ENCODE measurements at places on chromosomes 7 and 10.

DNA sequence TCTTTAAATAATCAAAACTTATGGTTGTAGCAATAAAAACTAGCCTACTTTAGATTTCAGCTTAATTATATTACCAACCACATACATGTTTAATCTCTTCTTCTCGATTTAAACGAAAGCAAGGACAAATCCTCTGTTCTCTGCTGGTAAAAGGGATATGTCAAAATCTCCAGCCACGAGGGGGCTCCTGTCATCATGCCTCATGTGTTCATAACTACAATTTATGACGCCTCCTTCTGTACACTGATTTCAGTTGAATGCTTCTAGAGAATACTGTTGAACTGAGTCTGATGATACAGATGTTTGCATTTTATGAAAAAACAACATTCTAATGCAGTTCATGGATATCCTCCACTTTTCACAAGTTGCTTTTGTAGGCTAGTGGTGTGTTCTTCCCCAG, 220.0 kb upstream of the DPP6 start:
- no peak for DNase-seq

- DNase-seq: no peak
These were observed 258.0 kb upstream of the LYZL1 start for GRCh38 chr10:29030900-29031299.

- DNase-seq: peak; percentile 72
These were observed 1.1 kb downstream of the ZNF777 start for GRCh38 chr7:149459540-149460452.

- DNase-seq: no peak
These were observed 14.5 kb downstream of the FAM24B start for GRCh38 chr10:122864901-122865300.

DNA sequence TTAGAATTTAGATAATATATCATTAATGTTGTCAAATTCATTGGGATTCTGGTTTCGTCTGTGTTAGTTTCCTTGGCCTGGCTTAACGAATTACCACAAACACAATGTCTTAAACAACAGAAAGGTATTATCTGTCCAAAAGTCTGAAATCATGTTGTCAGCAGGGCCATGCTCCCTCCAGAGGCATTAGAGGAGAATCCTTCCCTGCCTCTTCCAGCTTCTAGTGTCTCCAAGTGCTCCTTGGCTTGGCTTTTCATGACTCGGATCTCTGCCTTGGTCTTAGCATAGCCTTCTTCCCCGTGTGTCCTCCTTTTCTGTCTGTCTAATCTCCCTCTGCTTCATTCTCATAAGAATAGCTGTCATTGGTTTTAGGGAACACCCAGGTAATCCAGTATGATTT, 482.5 kb downstream of the SEMA3D start:
- DNase-seq: no peak

- DNase-seq: no peak
These were observed 364.9 kb downstream of the ANKRD30A start for GRCh38 chr10:37490266-37490665.

DNA sequence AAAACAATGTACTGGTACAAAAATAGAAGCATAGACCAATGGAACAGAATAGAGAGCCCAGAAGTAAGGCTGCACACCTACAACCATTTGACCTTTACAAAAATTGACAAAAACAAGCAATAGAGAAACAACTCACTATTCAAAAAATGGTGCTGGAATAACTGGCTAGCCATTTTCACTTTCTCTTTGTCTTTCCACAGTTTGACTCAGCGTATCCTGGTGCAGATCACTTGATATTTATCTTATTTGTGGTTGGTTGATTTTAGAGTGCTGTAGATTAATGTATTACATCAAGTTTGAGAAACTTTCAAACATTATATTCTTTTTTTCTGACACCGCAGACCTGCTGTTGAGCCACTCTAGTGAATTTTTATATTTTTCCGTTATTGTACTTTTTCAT, 381.4 kb downstream of the DGKB start:
- no peak for DNase-seq

DNA sequence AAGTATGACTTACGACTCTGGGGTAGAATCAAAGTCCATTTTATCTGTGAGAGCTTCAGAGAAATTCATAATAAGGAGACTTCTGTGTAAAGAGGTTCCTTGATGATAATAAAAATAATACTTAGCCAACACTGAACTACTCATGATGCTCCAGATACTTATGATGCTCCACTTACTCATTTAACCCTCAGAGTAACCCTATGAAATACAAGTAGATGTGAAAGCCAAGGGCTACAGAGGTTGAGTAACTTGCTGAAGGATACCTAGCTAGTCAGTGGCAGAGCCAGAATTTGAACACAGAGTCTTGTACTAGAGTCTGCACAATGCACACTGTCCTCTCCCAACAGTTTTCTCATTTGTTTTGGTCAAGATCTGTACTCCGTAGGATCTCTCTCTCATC, 89.5 kb downstream of the HECW1 start:
- DNase-seq: no peak

DNA sequence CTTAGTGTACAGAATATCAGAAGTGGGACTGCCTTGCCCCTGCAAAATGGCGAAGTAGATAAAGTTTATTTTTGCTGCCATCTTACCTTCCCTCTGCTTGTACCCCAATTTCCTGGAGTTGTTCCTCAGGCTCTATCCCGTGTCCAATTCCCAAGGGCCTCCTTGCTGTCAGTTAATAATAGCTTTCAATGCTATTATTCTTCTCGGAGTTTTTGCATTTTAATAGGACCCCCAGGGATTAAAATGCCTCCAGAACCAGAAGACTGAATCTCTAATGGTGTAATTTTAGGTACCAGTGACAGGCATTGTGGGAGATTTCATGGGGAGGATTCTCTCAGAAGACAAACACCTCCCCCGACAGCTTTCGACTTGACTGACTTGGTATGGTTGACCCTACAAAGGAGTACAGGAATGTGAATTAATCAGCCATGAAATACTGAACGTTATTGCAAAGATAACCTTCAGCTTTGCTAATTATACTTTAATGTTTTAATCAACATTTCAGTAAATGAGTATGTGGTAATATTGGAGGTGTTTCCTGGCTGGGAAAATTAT, 75.2 kb downstream of the ZNF22 start:
- no peak for DNase-seq

DNA sequence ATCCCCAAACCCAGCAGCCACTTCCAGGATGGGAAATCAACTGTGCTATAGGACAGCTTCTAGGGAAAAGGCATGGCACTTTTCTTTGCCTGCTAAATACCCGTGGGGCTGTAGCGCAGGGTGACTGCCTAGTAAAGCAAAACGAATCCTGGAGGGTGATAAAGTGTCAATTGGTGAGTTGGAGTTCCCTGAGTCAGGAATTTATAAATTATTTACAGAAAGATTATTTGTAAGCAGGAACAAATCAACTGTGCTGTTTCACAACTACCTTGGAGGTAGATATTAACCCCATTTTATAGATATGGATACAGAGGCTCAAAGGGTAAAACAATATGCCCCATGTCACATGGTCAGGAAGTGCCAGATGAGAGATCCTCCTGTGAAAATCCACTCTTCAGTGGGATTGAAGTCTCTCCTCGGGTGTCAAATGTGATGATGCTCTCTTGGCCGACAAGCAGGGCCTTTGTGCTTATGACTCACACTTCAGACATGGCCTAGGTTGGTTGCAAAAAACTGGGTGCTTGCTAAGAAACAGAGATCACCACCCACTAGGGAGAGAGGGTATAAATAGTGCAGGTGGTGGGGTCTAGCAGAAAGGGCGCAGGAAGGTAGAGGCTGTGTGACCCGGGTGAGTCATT, 383.2 kb upstream of the ZMIZ1 start:
- DNase-seq: no peak

GRCh38 chr7:74320645-74321221, 31.5 kb downstream of the CLIP2 start:
- no peak for DNase-seq

DNA sequence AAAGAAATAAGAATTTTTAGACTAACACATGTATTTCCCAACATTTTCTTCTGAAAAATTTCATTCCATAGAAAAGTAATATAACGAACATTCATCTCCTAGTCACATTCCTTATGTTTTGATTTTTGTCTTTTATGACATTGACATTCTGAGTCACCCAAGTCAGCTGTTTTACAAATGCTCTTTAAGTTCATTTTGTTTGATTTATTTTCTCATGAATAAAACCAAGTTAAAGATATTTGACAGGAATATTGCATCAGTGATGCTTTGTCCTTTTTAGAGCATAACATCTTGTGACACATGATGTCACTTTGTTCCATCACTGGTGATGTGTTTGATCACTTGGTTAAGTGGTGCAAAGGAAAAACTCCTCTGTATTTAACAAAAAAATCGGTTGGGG, 48.4 kb downstream of the HGF start:
- DNase-seq: no peak

DNA sequence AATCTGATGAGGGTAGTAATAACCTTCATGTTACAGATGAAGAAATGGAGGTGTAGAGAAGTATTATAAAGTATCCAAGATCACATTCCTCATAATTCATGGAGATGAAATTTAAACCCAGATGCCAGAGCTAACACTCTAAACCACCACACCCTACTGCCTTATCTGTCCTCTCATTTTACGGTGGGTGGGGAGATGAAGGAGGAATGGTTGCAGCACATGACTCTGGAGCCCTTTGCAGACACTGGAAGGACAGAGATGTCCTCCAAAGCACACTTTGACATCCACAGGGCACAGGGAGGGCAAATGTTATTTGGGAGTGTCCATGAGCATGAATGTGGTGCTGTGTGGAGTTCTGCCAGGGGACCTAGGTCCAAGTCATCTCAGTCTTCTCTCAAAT, 1.1 kb downstream of the PLEKHS1 start:
- DNase-seq: no peak

DNA sequence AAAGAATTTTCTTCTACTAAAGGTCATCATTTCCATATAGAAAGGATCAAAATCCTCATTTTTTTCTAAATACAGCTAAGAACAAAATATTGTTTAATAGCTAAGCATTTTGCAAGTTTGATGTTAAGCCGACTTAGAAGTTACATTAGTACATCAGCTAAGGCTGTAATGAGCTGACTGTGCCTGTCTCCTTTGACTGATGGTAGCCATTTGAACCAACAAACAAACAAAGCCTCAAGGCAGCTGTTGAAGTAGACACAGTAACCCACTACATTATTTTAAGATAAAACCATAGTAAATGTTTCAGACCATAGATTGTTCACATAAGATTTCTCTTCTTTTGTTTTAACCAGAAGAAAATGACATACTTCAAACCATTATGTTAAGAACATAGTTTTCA, 210.9 kb upstream of the VSTM2A start:
- DNase-seq: no peak

- DNase-seq: no peak
These were observed 68.7 kb upstream of the KLF6 start for GRCh38 chr10:3853547-3854303.

GRCh38 chr10:4252701-4253100, 467.7 kb upstream of the KLF6 start:
- no peak for DNase-seq

GRCh38 chr10:121567569-121567968, 30.7 kb downstream of the FGFR2 start:
- DNase-seq: no peak

DNA sequence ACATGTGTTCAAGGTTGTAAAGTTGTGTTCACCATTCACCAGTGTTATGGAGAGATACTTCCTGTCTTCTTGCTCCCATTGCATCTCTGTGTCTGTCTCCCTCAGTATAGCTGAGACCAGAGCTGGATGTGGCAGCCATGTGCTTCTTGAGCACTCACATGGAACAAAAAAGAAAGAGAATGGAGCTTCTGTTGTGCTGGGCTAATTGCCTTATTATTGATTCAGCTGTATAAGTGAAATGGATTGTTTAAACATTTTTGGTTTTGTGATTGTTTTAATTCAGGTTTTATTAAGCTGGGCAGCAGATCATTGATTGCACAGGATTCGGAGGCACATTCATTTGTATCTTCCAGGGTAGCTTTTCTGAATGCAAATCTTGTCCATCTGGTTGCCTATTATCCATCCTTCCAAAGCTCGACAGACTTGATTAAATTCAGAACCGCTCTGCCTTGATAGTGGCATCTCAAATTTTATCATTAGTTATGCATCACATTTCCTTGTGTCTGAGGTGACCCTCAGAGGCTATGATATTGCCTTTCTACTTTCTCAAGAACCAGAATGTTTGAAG, 119.9 kb downstream of the CCNY start:
- DNase-seq: no peak

DNA sequence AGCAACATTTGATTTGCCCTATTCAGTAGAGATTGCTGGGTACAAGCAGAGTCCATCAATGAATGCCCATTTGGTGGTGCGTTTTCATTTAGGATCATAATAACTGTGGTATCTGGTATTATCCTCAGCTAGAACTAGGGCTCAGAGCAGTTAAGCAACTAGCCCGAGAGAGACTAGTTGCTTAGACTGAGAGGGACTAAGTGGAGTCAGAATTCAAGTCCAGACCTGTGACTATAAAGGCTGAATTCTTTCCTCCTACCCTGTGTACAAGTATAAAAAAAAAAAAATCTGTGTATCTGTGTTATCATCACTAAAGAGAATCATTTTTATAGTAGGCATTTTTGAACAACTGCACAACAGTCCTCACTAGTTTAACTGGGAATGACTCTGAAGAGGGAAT, 45.3 kb upstream of the DKK1 start:
- no peak for DNase-seq

GRCh38 chr7:142889816-142890215, 4.3 kb upstream of the TRPV6 start:
- no peak for DNase-seq

All from erythroblast (primary cell).